Amniotic epithelial cell (primary cell): ENCODE measurements at places on chromosomes 2 and 18.

GRCh38 chr18:3179430-3180089 is 40.2 kb downstream of the MYOM1 start:
- no peak for DNase-seq

GRCh38 chr2:211396815-211397214 is 840.4 kb downstream of the CPS1 start:
- DNase-seq, result no peak

DNA sequence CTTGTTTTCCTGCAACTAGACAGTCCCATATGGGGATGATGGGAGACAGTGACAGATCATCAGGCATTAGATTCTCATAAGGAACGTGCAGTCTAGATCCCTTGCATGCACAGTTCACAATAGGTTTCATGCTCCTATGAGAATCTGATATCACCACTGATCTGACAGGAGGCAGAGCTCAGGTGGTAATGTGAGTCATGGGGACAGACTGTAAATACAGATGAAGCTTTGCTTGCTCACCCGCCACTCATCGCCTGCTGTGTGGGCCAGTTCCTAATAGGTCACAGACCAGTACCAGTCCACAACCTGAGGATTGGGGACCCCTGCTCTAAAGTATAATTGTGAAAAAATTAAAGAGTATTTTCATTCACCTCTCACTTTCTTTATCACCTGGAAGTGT is 23.6 kb upstream of the RAB1A start:
- peak; percentile 9 for DNase-seq

DNA sequence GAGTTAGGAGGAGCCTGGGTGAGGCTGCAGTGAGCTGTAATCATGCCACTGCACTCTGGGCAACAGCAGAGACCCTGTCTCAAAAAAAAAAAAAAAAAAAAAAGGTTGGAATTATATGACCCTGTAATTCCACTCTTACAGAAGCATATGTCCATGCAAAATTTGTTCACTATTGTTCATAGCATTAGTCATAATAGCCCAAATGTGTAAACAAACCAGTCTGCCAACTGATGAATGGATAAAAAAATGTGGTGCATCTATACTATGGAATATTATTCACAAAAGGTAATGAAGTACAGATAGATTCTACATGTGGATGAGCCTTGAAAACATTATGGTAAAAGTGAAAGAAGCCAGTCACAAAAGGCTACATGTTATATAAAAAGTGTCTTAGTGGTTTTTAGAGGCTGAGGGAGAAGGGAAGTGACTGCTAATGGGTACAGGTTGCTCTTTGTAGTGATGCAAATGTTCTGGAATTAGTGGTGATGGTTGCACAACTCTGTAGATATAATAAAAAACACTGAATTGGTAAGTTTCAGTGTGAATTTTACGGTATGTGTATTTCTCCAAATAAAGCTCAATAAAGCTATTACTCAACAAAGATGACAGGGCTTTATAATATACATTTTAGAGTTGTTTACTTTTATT is 9.4 kb downstream of the COA5 start:
- peak; percentile 67 for DNase-seq

GRCh38 chr18:63320975-63321265 is 1.4 kb upstream of the BCL2 start:
- DNase-seq, result no peak
